ENCODE measurements at places on chromosomes 7 and 10.

- no peak for DNase-seq
Observed at GRCh38 chr7:121069346-121070100, 81.0 kb downstream of the CPED1 start.

GRCh38 chr10:122257041-122257440, 14.1 kb upstream of the BTBD16 start:
- no peak for DNase-seq

GRCh38 chr7:111312966-111313365, 222.0 kb downstream of the LRRN3 start:
- DNase-seq: no peak

- no peak for DNase-seq
Observed at GRCh38 chr7:121343302-121343701, 14.5 kb downstream of the WNT16 start.

- no peak for DNase-seq
Observed at GRCh38 chr7:130868139-130868538, 134.1 kb upstream of the KLF14 start.
